ENCODE measurements at places on chromosomes 4 and X.

GRCh38 chr4:152970102-152970820, 34.1 kb downstream of the FHDC1 start:
- DNase-seq, result no peak

DNA sequence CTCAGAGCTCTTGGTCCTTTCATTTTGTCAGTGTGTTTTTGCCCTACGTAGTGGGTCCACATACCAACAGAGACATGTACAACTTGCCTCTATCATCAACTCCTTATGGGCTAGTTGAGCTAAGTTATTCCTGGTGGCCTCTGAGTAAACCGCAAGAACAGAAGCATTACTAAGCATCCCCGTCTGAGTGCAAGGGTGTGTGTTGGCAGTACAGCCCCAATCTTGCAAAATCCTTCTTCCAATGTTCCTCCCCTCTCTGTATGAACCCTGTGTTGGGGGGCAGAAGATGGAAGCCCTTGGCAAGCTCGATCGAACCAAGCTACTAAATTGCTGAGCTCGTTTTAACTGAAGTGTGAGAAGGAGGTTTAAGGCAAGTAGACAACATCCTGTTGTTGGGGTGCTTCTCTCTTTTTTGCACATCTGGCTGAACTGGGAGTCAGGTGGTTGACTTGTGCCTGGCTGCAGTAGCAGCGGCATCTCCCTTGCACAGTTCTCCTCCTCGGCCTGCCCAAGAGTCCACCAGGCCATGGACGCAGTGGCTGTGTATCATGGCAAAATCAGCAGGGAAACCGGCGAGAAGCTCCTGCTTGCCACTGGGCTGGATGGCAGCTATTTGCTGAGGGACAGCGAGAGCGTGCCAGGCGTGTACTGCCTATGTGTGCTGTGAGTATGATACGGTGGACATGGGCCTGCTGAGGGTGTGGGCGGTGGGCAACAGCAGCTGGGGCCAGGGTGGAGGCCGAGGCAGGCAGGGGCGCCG, at the start of gene SH2D1A:
SH2D1A (plus strand) TSS at position 447 of the 760 bp plus-strand sequence; CDS start at position 527, 80 bp downstream.
- DNase-seq, result no peak

- no peak for DNase-seq
Observed at GRCh38 chr4:118762730-118763477, 73.0 kb downstream of the SEC24D start.

DNA sequence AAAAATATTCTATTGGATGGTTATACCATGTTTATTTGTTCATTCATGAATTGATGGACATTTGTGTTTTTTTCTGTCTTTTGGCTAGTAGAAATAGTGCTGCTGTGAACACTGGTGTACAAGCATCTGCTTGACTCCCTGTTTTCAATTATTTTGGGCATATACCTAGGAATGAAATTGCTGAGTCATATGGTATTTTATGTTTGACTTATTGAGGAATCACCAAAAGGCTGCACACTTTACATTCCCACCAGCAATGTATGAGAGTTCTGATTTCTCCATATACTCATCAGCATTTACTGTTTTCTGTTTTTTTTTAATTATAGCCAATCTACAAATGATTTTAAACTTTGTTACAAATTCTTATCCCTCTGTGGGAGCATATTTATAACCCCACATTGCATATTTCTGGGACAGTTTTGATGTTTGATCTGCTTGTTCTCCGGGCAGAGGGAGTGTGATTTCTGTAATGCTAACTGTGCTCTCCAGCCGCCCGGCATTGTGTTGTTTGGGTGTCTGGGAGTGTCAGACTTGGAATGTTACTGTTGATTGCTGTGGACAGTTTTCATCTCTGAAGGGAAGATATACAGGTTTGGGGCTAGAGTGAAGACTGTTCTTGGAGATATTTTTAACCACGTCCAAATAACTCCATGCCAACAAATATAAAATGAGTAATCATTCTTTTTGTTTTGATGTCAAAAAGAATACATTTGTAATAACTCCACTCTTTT, 60.5 kb upstream of the PGRMC2 start:
- DNase-seq, result no peak

All from SHP77 (cell line).